Right forelimb (tissue), 1 donor: ENCODE measurements at places on chromosomes 13 and 19.
A peak's percentile ranks its signal among the peaks of the same experiment; 100 is the strongest.

DNA sequence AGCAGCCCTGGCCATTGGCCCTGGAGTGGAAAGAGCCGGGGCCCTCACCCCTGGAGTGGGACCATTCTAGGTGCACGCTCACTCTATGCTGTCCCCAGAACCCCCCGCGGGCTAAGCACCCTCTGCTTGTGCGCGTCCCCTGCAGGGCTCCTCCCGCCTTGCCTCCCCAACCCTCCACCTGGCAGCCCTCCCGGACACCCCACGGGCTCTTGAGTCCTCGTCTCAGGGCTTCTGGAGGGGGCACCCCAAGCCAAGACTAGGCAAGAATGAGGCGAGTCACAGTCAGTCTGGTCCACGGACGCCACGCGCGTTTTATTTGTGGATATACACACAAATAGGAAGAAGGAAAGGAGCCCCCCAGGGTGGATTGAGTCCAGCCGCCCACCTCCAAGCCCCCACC, 7.0 kb upstream of the TMEM161A start:
- DNase-seq = no peak

GRCh38 chr13:31105856-31106255, 55.8 kb downstream of the HSPH1 start:
- DNase-seq = no peak

GRCh38 chr19:58182577-58182988, 278 bp upstream of the ZNF274 start:
- DNase-seq = no peak

- DNase-seq = peak; percentile 37
These were observed 19.1 kb downstream of the TEX29 start for GRCh38 chr13:111339366-111340143.

GRCh38 chr19:39402346-39403300, 4.0 kb upstream of the ZFP36 start:
- peak; percentile 93 for DNase-seq

- DNase-seq = no peak
These were observed at the start of gene C19orf33 for GRCh38 chr19:38303517-38304351. Gene C19orf33 (plus strand): TSS chr19:38304251. CDS start chr19:38304262, 11 bp downstream.
